ENCODE measurements at places on chromosomes 2 and 18.

DNA sequence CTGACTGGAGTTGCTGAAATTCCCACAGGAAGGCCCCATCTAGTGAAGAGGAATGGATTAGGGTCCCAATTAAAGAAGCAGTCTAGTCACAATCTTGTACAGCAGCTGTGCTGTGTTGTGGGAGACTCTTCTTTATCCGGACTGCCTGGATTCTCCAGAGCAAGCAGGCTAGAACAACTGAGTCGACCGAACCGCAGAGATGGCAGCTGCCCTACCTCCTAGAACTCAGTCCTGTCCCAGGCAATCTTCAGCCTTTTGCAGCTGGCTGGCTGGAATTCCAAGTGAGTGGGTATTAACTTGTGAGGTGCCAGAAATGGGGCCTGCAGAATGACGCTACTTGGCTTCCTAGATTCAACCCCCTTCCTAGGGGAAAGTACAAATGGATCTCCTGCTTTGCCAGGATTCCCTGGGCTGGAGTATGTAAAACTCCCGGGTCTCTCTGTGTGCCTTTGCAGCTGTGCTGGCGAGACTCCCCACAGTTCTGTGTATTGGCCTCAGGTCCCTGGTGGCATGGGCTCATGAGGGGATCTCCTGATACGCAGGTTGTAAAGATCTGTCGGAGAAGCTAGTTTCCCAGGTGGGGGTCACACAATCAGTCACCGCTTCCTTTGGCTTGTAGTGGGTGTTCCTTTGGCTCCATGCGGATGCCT is 1952.6 kb upstream of the LRRTM1 start:
- no peak for DNase-seq

- DNase-seq = no peak
These were observed 34.7 kb downstream of the WDR33 start for GRCh38 chr2:127776122-127776780.

- DNase-seq = no peak
These were observed 803 bp upstream of the FIGN start for GRCh38 chr2:163736433-163737189.

- no peak for DNase-seq
These were observed 20.2 kb downstream of the SCYGR8 start for GRCh38 chr2:227765788-227766372.

- DNase-seq = no peak
These were observed 848 bp downstream of the VRK2 start for GRCh38 chr2:58047373-58047935.

DNA sequence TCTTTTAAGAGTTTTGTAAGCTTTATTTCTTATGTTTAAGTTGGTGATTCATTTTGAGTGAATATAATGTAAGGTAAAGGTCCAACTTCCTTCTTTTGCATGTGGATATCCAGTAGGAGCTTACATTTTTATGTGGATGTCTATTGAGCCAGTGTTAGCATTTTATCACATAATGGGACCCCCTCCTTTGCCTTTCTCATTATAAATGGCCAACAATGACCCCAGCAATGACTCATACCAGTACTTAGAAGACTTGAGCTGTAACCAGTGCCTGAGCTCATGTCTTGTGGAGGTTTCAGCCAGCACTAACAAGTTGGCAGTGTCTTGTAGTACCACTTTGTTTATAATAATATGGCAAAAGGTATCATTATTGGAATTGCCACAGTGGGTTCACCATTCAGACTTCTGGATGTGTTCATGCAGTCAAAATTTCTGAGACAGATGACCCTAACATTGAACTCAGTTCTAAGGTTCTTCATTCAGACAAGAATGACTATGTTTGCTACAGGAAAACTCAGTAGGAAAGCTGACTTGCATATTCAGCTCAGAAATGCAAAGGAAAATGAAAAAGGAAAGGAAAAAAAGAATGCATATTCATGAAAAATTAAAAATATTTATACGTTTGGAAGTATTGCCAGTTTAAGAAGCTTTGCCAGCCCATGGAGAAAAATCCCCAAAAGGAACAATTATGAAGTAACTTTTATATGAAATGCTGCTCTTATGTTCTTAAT is 41.0 kb downstream of the CDKL4 start:
- no peak for DNase-seq

GRCh38 chr2:5940596-5941535 is 248.7 kb downstream of the SOX11 start:
- no peak for DNase-seq

DNA sequence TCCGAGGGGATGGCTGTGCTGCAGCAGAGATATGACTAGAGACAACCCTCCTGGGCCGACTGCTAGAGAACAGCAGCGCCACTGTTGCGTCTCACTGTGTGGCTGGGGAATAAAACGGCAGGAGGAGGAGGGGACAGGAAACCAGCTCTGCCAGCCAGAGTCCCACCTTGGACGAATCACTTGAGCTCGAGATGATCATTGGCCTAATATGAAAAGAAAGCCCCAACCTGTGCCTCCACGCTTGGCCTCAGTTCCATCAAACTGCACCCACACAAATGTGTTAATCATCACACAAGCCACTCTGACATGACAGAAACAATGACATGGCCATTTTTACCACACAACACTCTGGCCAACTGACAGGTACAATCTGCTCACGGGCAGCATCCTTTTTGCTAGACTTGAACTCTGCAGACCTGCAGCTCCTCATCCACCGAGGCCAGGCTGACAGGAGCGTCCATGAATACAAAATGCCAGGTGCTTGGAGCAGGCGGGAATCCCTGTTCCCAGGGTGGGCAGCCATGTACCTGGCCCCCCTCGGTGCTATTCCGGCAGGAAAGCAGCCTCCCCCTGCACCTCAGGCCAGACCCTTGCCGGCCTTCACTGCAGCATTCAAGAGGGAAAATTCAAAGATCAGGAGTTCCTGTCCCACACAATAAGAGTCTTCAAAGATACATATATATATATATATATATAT is 52.3 kb downstream of the PARD6G start:
- DNase-seq = no peak

GRCh38 chr2:182228073-182228473 is 198.8 kb downstream of the PDE1A start:
- DNase-seq = no peak

DNA sequence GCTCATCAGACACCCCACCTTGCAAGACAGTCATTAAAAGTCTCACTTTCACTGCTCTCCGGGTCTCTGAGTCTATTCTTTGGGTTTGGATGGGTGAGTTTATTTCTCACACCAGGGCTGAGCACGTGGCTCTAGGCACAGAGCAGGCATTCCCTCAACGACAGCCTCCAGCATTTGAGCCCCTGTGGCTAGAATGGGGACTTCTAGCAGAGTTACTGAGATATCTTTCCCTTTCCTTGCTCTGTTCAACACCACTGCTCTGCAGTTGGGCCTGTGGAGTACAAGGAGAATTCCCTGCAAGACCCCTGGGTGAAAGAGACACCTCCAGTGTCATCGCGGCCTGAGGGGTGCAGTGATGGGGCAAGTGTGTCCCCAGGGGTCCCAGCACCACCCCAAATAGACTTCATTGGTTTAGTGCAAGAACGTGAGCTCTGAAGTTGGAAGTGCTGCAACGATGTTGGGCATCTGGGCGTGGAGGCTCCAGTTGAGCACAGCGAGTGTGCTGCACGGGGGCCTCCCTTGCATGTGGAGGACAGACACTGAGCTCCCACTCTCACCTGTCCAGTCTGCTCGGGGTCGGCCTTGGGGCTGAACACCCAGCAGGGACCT is 184.1 kb upstream of the HS6ST1 start:
- DNase-seq = no peak

DNA sequence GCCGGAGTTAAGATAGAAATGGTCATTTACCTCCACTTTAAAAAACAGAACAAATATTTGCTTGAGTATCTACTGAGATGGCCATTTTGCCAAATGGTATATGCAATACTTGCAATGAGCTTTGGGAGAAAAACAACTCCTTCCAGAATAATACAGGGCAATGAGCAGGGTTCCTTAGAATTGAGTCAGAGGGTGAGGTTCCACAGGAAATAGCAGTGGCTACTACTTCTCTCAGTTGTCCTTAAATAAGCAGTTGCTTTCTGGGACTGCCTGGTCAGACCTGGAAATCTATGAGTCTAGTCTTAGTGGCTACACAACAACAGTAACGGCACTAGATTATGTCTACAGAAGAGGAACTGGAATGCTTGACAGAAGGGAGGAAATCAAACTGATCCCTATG is 80.9 kb upstream of the CCDC85A start:
- DNase-seq = no peak

DNA sequence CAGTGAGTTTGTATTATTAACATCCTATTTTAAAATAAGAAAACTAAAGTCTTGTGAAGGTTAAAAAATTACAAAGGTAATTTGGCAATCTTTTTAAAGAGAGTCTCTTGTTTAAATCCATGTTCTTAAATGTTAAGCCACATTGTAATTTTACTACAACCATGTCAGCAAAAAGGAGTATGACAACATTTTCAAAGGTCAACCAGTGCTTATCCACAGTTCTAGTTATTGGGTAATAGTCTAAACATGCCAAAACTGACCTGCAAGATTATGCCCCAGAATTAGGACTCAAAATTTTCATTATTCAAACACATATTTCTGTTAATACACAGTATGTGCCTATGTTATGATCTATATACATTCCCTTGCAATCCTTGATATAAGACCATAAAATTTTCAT is 1312.6 kb upstream of the CHAC2 start:
- DNase-seq = no peak

DNA sequence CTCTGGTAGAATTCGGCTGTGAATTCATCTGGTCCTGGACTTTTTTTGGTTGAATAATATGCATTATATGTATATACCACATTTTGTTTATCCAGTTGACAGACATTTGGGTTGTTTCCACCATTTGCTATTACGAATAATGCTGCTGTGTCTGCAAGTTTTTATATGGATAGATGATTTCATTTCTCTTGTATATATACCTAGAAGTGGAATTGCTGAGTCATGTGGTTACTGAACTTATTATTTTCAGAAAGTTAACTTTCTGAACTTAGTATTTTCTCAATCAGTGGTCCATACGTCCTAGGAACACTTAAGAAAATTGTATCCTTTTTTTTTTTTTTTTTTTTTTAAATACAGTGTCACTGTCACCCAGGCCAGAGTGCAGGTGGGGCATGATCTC is 63.3 kb downstream of the RIF1 start:
- no peak for DNase-seq

- DNase-seq = no peak
These were observed 429.0 kb upstream of the PIK3C3 start for GRCh38 chr18:41526054-41526453.

GRCh38 chr2:37875403-37875906 is 49.6 kb upstream of the RMDN2 start:
- no peak for DNase-seq

- no peak for DNase-seq
These were observed 2.9 kb upstream of the MRPL44 start for GRCh38 chr2:223954401-223954800.

GRCh38 chr2:60470340-60470739 is 83.1 kb downstream of the BCL11A start:
- no peak for DNase-seq

GRCh38 chr2:206084439-206084869 is 1.5 kb downstream of the INO80D start:
- no peak for DNase-seq

DNA sequence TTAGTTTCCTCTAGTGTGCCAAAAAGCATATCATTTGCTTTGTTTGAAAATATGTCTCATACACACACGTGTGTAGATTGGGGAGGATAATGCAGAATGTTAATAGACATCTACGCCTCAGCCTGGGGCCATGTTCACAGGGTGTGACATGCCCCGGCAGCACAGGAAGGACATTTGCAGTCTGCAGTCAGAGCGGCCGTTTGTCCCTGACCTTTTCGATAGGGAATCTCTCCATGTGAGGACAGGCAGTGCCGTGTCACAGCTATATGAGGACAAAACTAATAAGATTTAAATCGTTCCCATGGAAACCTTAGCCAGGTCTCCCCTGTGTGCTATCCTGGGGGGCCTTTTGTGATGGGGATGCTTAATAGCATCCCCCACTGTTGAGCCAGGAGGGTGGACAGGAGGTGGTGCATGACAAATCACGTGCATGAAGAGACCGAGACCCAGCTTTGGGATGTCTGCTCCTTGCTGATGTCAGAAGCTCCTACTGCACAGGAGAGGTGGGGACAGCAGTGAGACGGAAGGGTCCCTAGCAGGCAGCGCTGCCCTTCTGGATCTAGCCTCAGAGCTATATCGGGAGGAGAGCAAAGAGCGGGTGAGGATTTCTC is 100.6 kb downstream of the RNF144A start:
- no peak for DNase-seq

DNA sequence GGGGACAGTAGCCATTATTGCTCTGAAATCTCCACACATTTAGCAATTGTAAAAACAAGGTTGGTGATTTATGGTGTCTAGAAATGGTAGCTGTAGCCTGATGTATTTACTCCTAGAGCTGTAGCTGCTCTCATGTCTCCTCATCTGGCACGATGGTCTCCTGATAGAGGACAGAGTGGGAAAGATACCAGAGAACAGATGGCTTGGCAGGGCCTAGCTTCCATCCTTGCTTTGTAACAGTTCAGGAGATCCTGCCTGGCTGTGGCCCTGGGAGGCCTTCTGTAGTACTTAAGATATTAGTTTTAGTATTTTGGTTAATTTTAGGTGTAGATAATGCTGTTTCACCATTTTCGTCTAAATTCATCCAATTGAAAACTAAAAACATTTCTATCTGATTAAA is 6.7 kb downstream of the ATG16L1 start:
- DNase-seq = no peak

DNA sequence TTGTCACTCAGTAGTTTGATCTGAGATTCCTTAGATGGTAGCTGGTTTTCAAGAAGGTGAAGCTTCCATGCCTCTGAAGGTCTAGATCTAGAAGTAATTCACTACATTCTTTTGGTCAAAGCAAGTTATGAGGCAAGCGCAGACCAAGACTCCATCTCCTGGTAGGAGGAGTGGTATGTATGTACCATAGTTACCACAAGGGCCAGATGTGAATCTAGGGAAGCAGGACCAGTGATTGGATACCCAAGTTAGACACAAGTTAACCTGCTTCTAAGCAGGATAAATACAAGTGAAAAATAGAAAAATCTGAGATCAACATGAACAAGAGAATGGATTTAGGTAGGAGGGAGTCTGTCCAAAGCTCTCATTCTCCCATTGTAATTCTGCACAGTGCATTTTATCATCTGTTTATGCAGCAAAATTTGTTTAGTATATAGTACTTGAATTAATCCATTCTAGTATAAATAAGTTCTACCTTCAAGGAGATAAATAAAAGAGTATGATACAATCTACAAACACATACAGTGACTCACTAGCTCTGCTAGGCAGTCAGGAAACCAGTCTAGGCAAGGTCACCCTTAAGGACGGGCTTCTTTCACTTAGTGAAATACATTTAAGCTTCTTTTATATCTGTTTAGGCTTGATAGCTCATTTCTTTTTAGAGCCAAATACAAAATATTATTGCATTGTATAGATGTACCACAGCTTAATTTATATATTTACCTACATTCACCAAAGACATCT is 14.2 kb upstream of the DOCK10 start:
- DNase-seq = no peak

DNA sequence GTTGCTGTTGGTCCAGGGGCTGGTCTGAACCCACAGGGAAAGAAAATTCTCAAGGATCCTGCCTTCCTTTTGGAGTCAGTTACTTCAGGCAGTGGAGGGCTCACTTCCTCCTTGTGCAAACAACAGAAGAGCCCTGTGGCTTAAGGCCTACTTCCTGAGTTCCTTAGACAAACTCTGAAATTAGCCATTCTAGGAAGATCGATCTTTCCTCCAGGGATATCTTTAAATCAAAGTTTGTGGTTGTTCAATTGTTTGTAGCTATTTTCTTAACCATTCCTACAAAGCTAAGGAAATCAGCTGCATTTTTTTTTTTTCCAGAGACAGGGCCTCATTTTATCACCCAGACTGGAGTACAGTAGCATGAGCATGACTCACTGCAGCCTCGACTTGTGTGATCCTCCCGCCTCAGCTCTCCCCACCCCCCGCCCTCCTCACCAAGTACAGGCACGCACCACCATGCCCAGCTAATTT is 156.0 kb downstream of the TANC1 start:
- DNase-seq = no peak
